ENCODE measurements at places on chromosomes 1 and 21.

DNA sequence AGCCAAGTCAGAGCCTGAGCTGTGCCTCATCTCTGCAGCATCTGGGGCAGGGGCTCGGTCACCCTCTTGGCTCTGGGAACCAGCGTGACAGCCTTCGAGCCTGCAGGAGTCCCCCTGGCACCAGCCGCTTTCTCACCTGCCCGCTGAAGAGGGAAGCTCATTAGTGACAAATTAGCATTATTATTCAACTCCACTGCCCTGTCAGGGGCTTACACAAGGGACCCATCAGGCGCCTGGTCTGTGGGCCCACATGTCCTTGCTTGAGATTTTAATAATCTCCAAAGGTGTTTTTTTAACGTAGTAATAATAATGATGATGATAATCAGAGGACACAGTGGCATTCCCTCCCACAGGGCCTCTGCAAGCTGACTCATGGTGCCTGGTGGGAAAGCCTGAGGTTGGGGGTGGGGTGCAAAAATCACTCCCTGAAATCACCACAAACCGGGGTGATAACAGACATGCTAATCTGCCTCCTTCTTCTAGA is 98.1 kb upstream of the IGSF21 start:
- no peak for DNase-seq

DNA sequence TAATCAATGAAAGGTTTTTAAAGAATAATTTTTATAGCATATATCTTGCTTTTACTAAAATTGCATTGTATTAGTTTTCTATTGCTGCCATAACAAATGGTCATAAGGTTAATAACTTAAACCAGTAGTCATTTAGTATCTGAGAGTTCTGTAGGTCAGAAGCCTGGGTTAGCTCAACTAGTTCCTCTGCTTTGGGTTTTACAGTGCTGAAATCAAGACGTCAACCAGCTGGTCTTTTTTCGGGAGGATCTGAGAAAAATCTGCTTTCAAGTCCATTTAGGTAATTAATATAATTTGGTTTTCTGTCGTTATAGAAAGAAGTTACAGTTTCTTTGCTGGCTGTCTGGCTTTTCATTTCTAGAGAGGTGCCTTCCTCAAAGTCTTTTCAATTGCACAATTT is 577.7 kb downstream of the MRPL39 start:
- DNase-seq = no peak

GRCh38 chr1:62953633-62954032 is 169.7 kb downstream of the ATG4C start:
- DNase-seq = no peak

GRCh38 chr1:28196330-28196729 is 19.8 kb upstream of the PTAFR start:
- no peak for DNase-seq

- DNase-seq = no peak
Observed at GRCh38 chr1:2948751-2949680, 72.3 kb upstream of the ACTRT2 start.

GRCh38 chr1:2163205-2163604 is 31.4 kb downstream of the FAAP20 start:
- peak; percentile 11 for DNase-seq

DNA sequence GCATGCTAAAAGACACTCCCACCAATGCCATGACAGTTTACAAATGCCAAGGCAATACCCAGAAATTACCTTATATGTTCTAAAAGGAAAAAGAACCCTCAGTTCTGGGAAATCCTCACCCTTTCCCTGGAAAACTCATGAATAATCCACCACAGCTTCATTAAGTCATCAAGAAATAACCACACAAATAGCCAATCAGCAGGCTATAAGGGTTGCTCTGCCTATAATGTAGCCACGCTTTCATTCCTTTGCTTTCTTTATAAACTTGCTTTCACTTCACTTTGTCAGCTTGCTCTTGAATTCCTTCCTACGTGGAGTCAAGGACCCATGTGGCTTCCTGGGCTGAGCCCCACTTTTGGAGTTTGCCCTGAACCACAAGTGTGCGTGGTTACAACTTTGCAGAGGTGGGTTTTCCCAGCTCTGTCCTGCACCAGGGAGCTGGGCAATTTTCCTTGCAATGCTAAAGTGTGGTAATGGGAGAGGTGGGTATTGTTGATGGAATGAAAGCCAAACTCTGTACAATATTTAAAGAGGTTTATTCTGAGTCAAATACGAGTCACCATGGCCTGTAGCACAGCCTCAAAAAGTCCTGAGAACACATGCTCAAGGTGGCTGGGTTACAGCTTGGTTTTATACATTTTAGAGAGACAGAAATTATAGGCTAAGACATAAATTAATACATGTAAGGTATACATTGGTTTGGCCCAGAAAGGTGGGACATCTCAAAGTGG is 42.2 kb upstream of the COG2 start:
- no peak for DNase-seq

DNA sequence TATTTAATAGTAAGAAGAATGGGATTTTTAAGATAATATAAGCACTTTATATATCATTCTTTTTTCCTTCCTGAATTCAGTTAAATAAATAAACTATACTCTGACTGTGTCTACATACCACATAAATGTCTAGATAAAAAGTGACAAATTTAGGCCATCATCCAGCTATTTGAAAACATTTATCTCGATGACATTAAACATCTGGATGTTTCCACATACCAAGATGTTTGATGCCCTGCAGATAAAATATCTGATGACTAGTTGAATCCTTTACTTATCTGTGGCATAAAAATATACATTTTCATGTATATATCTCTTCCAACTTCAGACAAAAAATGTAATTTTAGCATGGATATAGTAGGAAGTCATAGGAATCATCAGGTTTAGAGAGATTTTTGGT is 348.3 kb downstream of the DPYD start:
- DNase-seq = no peak

- no peak for DNase-seq
Observed at GRCh38 chr1:19619697-19620384, 24.3 kb upstream of the NBL1 start.

DNA sequence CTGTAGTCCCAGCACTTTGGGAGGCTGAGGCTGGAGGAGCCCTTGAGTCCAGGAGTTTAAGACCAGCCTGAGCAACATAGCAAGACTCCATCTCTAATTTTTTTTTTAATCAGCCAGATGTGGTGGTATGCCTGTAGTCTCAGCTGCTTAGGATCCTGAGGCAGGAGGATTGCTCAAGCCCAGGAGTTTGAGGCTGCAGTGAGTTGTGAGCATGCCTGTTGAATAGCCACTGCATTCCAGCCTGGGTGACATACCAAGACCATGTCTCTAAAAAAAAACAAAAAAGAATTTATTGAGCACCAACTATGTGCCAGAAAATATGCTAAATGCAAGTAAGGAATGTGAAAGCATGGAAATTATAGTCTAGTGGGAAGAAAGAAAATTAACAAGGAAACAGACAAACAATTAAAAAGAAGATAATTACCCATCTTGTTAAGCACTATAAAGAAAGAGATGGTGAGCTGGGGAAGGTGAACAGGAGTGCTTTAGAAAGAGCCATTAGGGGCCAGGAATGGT is 104.0 kb upstream of the ZNF678 start:
- no peak for DNase-seq

DNA sequence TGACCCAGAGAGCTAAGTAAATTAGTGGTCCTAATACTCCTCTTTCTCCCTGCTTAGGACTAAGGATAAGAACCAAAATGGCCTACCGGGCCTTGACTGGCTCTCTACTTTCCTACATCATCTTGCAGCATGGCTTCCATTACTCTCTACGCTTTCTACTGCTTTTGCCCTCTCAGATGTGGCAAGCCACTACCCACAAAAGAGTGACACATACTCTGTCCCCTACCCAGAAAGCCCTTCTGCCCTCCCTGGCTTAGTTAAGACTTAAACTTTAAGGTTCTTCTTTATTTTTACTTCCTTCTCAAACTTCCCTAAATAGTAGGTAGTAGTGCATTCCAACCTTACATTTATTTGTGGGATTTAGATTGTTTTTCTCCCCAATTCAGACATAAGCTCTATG is 228.1 kb downstream of the TPR start:
- peak; percentile 67 for DNase-seq

- no peak for DNase-seq
Observed at GRCh38 chr1:98276514-98276913, 355.7 kb upstream of the DPYD start.

- no peak for DNase-seq
Observed at GRCh38 chr1:58769809-58770320, 14.0 kb downstream of the JUN start.

GRCh38 chr1:226938903-226939437 is 1.1 kb upstream of the COQ8A start:
- DNase-seq = peak; percentile 40

DNA sequence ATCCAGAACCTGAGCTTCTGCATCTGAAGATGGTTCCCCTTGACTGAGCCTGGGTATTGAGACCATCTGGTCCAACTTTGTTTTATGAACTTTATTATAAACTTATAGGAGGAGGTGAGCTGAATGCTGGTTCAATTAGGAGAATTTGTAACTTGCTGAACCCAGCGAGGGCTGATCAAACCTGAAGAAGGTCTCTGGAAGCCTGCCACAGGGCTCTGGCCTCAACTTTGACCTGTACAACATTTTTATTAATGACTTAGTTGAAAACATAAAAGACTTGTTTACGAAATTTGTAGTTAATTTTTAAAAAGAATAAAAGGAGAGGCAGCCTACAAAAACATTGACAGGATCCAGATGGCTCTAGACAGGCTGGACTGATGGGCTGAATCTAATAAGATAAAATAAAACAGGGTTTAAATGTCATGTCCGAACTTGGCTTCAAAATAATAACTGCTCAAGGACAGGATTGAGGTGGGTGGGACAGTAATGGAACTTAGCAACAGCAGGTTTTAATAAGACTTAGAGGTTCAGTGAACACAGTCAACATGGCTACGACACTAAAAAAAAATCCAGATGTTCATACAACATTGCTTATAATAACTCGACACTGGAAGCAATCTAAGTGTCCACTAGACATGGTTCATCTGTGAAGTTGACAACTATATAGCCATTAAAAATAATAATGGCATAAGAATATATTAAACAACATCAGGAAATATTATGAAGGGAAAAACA is 53.4 kb upstream of the GJB5 start:
- DNase-seq = no peak

- no peak for DNase-seq
Observed at GRCh38 chr1:9395018-9395417, 102.3 kb downstream of the SPSB1 start.

- no peak for DNase-seq
Observed at GRCh38 chr1:1926886-1927660, 8.0 kb upstream of the TMEM52 start.

DNA sequence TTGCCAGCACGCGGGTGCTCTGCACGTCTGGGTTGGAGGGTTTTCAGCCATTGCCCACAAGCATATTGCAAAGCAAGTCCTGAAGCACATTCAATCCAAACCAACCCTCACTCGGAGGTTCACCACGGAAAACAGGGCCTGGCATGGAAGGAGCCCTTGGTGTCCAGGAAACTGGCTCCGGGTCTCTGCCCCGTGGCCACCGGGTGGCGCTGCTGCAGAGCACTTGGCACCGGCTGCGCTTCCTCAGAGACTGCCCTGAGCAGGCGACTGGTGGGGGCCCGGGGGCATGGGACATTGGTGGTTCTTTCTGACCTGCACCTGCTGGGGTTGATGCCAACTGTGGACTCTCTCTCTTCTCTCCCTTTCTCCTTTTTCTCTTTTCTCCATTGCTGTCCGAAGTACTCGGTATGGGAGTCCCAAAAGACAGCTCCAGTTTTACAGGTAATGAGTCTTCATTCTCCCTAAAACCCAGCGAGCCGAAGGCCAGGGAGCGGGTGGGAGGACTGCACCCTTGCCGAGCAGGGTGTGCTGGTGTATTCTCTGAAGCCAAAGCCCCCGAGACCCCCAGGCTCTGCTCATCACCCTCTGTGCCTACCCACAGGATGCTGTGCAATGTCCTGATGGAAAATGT is 4.1 kb upstream of the KCNAB2 start:
- DNase-seq = peak; percentile 22

DNA sequence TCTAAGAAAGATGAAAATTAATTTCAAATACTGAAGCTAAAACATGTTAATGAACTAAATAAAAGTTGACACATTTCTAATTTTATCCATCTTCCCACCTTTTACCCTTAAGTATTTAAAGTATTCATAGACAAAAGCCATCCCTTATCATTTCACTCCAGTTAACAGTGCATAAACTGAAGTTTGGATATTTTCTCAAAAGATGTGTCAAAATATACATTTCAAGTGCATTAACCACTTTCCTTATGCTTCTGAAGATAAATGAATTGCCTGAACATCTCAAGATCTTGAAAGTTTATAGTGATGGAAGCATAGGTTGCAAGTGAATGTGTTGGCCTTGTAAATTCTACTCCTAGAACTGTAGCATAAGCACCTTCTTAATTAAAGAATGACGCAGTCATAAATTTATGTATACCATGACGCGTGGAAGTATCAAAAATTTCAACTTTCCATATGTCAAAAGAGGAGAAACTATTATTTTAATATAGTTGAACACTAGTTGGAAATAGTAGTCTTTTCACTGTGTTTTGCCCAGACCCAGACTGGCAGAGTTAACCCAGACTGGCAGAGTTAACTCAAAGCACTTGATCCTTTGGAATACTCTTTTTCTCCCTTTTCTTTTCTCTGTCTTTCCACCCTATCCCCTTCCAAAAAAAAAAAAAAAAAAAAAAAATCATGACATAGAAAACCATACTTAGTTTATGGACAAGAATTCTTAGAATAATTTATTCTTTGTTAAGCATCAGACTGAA is 282.6 kb upstream of the C1orf105 start:
- DNase-seq = no peak

DNA sequence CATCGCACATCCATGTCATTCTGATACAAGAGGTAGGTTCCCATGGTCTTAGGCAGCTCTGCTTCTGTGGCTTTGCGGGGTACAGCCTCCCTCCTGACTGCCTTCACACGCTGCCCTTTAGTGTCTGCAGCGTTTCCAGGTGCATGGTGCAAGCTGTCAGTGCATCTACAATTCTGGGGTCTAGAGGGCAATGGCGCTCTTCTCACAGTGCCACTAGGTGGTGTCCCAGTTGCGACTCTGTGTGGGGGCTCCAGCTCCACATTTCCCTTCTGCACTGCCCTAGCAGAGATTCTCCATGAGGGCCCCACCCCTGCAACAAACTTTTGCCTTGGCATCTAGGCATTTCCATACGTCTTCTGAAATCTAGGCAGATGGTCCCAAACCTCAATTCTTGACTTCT is 138.2 kb upstream of the BRINP3 start:
- DNase-seq = no peak

GRCh38 chr1:92037400-92037799 is 7.6 kb downstream of the EPHX4 start:
- no peak for DNase-seq

GRCh38 chr1:153415850-153416570 is at the start of gene S100A7A:
Gene S100A7A (plus strand): TSS chr1:153416520. CDS start chr1:153418083, 1,563 bp downstream.
- DNase-seq = no peak

DNA sequence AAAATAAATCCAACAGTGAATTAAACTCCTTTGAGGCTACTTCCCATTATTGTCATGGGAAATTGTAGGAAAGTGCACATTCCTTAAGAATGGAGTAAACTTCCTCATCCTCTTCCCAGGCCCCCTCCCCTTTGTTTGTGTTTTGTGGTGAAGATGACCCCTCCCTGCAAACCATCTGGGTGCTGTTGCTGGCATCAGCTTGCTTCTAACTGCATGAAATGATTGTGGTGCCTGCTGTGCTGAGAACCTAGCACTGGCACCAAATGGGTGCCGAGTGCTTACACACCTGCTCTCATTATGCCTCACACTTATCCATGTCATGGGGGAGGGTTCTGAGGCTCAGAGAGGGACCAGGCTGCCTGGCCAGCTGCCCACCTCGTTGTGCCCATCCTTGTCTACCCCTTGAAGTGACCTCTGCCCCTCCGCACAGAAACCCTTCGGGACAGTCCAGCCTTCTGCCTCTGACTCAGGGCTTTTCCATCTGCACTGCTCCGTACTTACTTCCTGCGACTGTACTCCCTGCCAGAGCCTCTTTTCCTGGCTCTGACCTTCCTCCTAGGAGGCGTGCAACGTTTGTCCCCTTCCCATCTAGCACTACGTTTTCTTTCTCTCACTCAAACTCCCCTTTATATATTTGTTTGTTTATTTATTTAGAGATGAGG is 30.6 kb downstream of the CAPN2 start:
- no peak for DNase-seq

Data from Kasumi-1 (cell line).